Vagina (tissue), 2 donors: ENCODE measurements at places on chromosomes 5 and 9.

DNA sequence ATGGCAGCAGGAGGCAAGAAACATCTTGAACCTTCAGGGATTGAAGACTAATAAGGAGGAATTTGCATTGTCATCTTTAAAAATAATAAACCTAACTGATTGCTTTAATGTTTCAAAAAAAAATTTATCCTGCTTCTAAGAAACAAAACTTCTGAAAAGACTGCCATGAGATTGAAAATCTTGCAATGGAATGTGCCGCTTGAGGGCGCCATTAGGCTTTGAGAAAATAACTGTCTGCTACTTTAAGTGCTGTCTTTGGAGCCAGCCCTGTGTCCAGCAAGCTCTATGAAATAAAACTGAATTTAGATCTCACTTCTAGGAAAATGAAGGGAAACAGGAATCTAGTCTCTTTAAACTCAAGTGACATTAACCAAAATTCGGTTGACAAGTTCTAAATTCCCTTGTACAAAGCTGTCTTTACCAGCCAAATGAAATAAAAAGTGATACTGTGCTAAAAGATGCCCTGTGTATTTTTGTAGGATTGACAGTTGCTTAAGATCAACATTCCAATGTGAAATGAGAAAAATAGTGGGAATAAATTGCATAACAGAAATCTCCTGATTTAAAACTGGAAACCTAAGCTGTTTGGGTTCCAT is 79.4 kb downstream of the ESM1 start:
- DNase-seq: no peak

GRCh38 chr9:5515261-5515650 is 4.9 kb downstream of the PDCD1LG2 start:
- no peak for DNase-seq

DNA sequence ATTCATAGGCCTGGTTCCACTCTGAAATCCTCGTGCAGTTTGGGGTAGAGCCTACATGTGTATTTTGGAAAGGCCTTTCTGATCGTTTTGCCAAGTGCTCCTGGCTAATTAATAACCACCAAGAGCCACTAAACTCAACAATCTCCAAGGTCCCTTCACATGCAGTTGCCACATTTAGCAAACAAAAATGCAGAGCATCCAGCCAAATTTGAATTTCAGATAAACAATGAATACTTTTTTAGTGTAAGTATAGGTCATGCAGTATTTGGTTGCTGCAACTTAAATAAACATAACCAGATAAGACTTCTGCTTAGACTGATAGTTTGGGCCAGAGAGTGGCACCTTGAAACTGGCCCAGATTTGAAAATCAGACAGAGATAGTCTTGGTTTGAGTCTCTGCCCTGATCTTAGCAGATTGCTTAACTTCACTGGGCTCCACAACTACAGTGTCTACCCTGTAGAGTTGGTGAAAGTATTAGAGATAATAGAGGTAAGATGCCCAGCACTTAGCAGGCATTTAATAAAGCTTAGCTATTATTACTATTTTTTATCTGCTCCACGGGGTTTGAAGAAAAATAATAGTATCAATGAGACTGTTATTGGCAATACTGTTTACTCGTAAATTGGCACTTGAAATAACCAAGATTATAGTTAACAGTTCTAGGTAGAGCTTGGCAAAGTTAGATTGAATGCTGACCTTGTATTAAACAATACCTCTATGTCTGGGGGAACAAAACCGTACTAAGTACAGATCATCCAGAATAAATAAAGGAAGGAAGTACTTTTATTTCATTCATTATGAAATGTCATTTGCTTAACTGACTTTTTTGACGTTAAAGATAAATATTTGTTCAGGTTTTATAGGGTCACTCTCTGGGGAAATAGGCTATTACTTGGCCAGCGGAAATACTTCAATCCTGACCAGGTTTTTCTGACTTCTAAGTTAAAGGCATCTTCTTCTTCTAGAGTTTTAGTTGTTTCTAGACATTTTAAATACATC is 274.8 kb downstream of the DOCK8 start:
- no peak for DNase-seq

DNA sequence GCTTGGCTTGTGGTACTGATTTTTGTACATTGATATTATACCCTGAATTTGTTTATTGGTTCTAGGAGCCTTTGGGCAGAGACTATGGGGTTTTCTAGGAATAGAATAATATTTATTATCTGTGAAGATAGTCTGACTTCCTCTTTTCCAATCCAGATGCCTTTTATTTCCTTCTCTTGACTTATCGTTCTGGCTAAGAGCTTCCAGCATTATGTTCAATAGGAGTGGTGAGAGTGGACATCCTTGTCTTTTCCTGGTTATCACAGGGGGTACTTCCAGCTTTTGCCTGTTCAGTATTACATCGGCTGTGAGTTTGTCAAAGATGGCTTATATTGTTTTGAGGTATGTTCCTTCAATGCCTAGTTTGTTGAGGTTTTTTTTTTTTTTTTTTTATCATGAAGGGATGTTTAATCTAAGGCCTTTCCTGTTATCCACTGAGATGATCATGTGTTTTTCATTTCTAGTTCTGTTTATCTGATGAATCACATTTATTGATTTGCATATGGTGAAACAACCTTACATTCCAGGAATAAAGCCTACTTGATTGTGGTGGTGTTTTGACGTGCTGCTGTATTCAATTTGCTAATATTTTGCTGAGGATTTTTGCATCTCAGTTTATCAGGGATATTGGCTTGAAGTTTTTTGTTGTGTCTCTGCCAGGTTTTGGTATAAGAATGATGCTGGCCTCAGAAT is 77.5 kb downstream of the CERT1 start:
- no peak for DNase-seq

DNA sequence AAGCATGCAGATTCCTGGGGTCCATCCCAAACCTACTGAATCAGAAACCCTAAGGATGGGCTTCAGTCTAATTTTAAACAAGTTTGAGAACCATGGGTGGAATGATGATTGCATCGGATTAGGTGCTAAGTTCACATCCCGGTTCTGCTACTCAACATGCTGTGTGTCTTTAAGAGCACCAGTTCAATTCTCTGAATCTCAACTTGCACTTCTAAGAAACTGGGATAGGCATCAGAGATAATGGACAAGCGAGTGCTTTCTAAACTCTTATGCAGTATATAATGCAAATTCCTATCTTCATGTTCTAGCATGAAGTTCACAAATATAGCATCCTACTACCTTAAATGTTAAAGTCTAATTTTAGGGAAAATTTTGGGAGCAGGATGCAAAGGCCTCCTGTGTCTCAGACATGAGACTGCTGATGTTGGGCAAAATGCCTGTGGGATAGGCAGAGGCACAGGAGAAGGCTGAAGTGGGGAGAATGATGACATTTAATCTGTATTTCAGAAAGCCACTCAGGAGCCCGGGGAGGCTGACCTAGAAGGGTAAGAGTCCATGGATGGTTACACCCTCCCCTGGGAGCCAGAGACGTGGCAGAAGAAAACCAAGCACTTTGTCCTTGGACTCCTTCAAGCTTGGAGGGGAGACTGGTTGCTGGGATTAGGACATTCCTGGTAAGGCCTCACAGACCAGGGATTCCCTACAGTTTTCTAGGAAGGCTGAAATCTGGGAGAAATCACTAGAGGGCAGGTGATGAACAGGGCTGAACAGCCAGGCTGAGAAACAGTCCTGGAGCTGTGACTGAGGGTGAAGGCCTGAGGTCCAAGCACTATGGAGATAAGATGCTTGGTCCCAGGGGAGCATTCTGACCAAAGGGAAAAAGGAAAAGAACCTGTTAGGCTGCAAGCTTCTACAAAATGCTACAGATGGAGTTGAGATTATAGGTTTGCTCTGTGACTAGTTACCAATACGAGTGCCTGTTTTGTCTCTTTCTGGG is 311.9 kb upstream of the PANK3 start:
- no peak for DNase-seq

DNA sequence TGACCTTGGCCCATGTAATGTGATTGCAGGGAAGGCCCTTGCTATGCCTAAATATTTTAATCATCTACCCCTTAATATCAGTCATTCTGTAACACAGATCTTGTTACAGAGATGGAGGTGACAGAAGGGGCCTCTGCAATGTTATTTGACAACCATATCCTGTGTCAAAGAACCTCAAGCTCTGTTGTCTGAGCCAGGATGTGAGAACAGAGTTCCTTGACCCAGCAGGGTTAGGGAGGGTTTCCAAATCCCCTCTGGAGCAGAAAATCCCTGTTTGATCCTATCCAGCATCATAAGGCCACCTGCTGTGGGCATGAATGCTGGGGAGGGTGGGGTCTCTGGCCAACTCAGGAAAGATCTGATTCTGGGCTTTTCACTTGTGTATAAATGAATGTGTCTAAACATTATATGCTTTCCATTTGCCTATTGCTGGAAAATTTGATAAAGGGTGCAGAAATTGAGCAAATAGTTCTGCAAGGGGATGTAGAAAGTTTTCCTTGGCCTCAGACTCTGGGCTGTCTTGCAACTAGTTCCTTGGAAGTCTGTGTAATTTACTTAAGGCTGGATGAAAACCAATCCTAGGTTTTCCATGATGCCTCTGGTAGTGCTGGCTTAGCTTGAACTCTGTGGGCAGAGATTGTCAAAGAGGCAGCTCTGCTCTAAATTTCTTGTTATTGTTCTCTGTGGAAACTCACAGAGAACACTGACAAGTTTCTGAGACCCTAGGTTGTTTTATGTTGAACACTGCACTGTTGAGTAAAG is 71.0 kb downstream of the PGM5 start:
- no peak for DNase-seq

GRCh38 chr9:90921969-90922368 is 120.3 kb downstream of the SYK start:
- no peak for DNase-seq

DNA sequence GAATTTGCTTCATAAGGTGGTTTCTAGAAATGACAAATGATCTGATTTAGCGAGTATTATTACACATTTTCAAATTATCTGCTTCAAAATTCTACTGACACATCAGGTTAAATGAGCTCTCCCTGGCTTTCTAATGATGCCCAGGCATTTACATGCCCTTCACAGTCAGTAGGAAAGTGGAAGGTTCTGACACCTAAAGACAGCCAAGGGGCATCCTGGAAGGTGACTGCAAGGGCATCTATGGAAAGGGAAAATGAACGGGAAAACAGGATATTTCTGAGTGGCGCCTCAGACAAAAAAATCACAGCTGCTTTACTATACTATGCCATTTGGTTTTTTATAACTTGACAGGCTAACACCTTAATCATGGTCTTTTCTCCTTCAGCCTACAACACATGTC is 31.0 kb downstream of the ANKH start:
- no peak for DNase-seq
